ENCODE measurements at places on chromosomes 5 and 9.

DNA sequence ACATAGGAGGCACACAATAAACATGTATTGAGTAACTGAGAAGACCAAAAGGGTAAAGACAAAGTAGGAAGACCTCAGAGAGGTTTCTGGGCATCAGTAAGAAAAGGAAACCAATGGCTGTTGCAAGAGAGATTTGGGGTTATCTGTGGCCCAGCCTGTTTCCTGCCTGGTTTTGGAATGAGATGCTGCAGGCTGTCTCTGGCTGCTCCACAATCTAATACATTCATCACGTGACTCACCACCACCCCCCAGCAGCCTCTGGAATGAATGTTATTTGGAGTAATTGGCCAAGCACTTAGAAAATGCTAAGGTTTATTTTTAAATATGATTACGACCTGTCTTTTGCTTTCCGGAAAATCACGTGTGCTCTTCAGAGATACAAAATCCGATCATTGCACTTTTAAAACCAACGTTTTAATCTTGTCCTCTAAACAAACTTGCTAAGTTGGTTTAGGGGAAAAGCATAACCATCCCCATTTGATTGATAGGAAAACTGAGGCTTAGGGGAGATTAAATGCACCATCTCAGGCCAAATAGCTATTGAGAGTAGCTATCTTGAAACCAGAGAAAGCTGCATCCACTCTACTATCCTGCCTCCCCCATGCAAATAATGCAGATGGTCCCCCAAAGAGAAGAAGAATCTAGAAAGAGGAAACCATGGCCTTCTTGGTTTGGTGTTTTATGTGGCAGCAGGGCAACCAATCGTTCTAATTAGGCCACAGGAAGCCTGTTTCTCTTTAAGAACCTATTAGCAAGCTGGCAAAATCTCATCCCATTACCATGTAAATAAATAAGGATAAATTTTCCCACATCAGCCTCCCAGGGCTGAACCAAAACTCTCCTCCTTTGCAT is 151.8 kb upstream of the ADRA1B start:
- no peak overlapping the region for H3K4me3 ChIP-seq
- no peaks in the 10 kb centered on the region for H3K27me3 ChIP-seq
- H3K27ac ChIP-seq = no peak overlapping the region
- DNase-seq = no peak
- H3K36me3 ChIP-seq = no peaks in the 10 kb centered on the region

DNA sequence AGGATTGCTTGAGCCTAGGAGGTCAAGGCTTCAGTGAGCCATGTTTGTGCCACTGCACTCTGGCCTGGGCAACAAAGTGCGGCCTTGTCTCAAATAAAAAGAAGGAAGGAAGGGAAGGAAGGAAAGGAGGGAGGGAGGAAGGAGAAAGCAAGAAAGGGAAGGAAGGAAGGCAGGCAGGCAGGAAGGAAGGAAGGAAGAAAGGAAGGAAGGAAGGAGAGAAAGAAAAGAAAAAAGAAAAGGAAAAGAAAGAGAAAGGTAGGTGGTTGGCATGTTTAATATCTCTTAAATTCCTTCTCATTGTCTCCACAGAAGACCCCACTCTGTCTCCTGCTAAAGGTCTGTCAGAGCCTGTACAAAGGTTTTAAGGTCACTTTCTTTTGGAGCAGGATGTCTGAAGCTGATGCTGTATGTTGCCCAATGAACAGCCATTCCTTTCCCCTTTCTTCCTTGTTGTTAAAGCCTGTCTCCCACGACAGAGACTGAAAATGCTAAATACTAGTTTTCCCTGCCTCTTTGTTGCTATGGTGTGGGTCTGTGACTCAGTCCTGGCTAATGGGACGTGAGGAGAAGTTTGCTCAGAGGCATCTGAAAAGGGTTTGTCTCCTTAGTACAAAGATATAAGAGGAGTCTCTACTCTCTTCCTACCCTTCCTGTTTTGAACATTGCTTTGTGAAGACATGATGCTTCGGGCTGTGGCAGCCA is 213.3 kb downstream of the PCSK1 start:
- H3K4me3 ChIP-seq = no peak overlapping the region
- no peaks in the 10 kb centered on the region for H3K36me3 ChIP-seq
- no peaks in the 10 kb centered on the region for H3K27me3 ChIP-seq
- no peak overlapping the region for H3K27ac ChIP-seq
- DNase-seq = no peak

- DNase-seq = no peak
- H3K27ac ChIP-seq = no peak overlapping the region
- H3K36me3 ChIP-seq = no peaks in the 10 kb centered on the region
- no peak overlapping the region for H3K4me3 ChIP-seq
- no peaks in the 10 kb centered on the region for H3K27me3 ChIP-seq
These were observed 60.0 kb downstream of the C9orf50 start for GRCh38 chr9:129560881-129561306.

GRCh38 chr9:77793849-77794248 is 145.7 kb upstream of the GNA14 start:
- no peaks in the 10 kb centered on the region for H3K27me3 ChIP-seq
- DNase-seq = no peak
- no peaks in the 10 kb centered on the region for H3K4me1 ChIP-seq
- no peaks in the 10 kb centered on the region for H3K36me3 ChIP-seq
- no peak overlapping the region for H3K27ac ChIP-seq
- no peak overlapping the region for H3K4me3 ChIP-seq

- peak overlapping the region; percentile 65 for H3K4me3 ChIP-seq
- peaks cover 10% of the 10 kb centered on the region for H3K27me3 ChIP-seq
- no peaks in the 10 kb centered on the region for H3K36me3 ChIP-seq
- DNase-seq = peak; percentile 88
These were observed 3.9 kb downstream of the CCDC183 start for GRCh38 chr9:136799854-136800657.

DNA sequence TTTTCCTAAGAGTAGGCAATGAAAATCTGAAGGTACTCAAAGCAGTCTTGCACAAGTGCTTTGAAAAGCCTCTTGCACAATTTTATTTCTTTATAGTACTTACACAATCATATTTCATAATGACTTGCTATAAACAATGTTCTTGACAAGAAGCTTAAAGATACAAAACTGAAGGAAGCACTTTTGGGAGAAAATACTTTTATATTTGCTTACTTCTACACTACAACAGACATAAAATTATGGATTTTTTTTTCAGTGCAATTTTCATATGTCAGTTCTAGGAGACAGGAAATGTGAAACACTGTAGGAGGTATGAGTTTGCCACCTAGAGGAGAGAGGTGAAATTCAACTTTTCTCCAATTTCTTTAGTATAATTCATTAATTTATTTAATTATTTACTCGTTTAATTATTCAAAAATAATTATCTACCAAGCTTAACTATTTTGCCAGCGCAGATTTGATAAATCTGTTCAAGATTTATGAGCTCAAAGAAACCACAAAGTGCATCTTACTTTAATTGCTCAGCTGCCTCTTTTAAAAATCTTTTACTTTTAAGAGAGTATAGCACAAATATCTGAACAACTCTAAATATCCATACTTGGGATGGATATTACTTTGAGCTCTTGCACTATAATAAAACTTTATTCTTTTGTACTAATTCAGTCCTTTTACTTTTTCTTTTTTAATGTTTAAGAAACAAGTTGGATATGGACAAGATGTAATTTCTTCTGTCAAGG is 29.0 kb upstream of the CDKN2B start:
- H3K4me1 ChIP-seq = no peaks in the 10 kb centered on the region
- H3K4me3 ChIP-seq = no peak overlapping the region
- no peak overlapping the region for H3K27ac ChIP-seq
- no peaks in the 10 kb centered on the region for H3K27me3 ChIP-seq
- DNase-seq = no peak

- no peak for DNase-seq
- H3K4me3 ChIP-seq = no peak overlapping the region
- no peak overlapping the region for H3K27ac ChIP-seq
These were observed 146.0 kb upstream of the FBXL7 start for GRCh38 chr5:15354021-15354420.

DNA sequence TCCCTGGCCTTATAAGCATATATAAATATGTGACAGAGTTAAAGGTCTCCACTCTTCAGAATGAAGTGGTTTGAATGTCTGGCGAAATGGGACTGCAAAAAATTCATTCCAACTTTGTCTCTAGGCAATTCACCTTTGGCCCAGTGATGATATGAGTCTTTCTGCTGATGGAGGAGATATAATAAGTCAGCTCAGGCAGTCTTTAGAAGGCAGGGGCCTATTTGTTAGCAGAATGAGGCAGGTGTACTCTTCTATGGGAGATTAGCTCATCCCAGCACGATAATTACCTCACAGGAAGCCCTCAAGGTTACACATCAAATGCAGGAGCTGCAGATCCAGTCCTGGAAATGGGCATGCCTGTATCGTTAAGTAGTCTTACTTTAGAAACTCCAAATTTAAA is 300.5 kb downstream of the NR2F1-AS1 start:
- no peak for DNase-seq
- H3K27me3 ChIP-seq = no peaks in the 10 kb centered on the region
- no peaks in the 10 kb centered on the region for H3K36me3 ChIP-seq
- H3K4me3 ChIP-seq = no peak overlapping the region

DNA sequence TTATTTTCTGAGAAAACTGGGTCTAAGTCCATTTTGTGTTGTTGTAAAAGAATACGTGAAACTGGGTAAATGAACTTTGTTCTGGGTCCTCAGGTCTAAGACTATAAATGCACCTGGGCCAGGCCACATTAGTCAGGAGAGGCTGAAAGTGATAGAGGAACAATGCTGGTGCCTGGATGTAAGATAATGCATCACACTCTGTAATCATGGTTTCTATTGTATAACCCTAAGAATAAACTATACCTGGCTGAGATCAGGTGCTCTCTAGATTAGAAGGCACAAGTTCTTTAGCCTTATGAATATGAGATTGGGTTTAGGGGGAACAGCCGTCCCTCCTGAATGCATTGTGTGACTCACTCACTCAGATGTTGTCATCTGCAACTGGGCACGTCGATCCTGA is 675.5 kb downstream of the HTR1A start:
- no peak overlapping the region for H3K4me3 ChIP-seq
- H3K27me3 ChIP-seq = no peaks in the 10 kb centered on the region
- DNase-seq = no peak
- H3K4me1 ChIP-seq = no peaks in the 10 kb centered on the region
- H3K36me3 ChIP-seq = no peaks in the 10 kb centered on the region

DNA sequence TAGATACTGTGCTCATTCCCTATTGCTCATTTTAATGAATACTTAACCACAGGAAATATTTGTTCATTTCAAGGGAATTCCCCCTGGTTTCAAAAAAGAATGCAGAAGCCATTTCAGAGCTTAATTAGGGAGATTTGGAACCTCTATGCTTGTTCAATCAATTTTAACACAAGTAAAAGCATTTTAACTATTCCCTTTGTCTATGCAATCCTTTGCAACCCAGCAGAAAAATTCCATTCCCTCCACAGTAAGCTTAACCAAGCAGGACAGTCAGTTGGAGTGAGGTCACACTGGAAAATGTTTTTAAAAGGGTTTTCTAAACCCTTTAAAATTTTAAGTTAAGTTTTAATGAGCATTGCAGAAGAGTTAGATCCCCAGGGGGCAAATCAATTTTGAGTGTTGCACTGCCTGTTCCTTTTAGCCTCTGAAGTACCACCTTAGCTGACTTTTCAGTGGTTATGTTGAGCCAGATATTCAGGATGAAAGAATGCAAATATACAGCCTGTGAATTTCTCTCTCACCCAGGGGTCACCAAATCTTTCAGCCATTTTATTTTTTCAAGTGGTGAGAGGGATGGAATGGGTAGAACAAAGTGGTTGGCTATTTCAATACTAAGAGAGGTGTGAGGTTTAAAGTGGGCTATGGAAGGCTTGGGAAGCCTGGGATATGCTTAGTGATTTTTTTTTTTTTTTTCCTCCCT is 356.2 kb upstream of the NUDT12 start:
- no peaks in the 10 kb centered on the region for H3K36me3 ChIP-seq
- DNase-seq = no peak
- no peak overlapping the region for H3K4me3 ChIP-seq

DNA sequence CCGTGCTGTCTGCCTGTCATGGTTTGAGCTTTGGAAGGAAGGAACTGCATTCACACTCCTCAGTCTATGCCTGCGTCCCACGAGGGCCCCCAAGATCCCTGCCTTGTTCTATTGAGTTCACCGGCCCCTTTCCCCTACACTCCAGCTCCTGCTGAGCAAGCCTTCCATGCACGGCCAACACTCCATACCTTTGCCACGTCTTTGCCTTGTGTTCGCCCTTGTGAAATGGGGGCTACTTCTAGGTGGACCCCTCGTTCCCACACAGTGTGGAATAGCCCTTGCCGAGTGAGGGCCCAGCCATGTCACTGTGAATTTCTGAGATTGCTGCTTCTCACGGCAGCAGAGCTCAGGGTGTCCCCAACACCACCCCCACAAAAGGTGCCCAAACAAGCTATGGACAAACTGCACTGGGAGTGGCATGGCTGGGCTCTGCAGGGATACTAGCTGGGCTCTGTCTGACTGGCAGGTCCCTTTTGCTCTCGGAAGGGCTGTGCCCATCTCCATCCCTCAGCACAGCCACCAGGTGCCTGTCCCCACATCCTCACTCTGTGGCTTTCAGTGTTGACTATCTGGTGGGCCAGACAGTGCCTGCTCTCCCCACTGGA is 67.9 kb upstream of the ADAMTS2 start:
- no peak for DNase-seq
- no peaks in the 10 kb centered on the region for H3K36me3 ChIP-seq
- H3K4me1 ChIP-seq = no peaks in the 10 kb centered on the region
- no peaks in the 10 kb centered on the region for H3K27me3 ChIP-seq
- no peak overlapping the region for H3K4me3 ChIP-seq

- no peaks in the 10 kb centered on the region for H3K27me3 ChIP-seq
- H3K27ac ChIP-seq = no peak overlapping the region
- H3K4me1 ChIP-seq = no peaks in the 10 kb centered on the region
- DNase-seq = no peak
- H3K36me3 ChIP-seq = no peaks in the 10 kb centered on the region
These were observed 111.0 kb downstream of the DPYSL3 start for GRCh38 chr5:147398860-147399259.

DNA sequence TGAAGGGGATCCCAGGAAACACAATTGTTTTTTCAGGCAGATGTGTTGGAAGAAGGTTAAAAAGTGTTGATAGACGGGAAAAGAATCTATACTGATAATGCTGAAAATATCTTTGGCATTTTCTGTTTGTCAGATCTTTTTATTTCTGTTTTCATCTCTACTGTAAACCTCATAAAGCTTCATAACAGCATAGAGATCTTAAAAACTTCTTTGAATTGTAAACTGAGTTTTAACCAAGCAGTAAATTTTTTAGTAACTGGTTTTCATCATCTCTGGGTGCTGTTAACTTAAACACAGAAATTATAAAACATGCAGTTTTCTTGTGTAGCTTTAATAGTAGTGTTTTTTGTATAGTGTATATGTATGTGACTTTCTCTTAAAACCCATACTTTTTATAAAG is 227.0 kb downstream of the WDR70 start:
- H3K4me1 ChIP-seq = no peaks in the 10 kb centered on the region
- no peaks in the 10 kb centered on the region for H3K27me3 ChIP-seq
- DNase-seq = no peak
- no peak overlapping the region for H3K4me3 ChIP-seq
- H3K27ac ChIP-seq = no peak overlapping the region

GRCh38 chr9:33437205-33437604 is 10.2 kb downstream of the AQP3 start:
- H3K27ac ChIP-seq = no peak overlapping the region
- H3K4me3 ChIP-seq = no peak overlapping the region
- H3K27me3 ChIP-seq = no peaks in the 10 kb centered on the region
- no peak for DNase-seq
- no peaks in the 10 kb centered on the region for H3K4me1 ChIP-seq
